ENCODE measurements at places on chromosomes 5 and 9.

GRCh38 chr9:76643399-76644117 is 120.7 kb upstream of the PCA3 start:
- no peak for DNase-seq

- DNase-seq, result no peak
Measured at GRCh38 chr5:82162573-82162972, 115.6 kb downstream of the RPS23 start.

- DNase-seq, result no peak
Measured at GRCh38 chr9:35519692-35520363, 29.9 kb downstream of the RUSC2 start.

DNA sequence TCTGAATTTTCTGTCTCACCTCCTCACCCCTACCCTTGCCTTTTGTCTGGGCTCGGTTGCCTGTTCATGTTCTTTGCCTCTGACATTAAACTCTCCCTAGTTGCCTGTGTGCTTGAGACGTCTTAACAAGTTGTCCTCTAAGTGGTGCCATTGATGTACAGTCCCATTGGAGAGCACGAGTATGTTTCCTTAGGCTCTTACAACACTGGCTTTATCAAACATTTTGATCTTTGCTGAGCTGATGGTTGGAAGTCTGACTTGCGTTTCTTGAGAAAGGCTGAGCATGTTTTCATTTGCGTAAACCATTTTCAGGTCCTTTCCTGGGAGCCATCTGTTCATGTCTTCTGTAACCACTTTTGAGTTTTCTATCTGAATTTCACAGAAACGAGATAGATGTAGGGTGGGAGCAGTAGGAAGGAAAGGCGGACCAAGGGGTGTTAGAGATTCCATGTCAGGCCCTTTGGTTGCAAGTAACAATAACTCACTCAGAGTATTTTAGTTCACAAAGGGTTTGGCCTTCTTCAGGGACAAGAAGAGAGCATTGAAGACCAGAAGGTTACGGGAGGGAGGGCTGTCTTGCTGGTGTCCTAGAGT is 35.4 kb downstream of the OTULIN start:
- DNase-seq, result no peak

GRCh38 chr5:1803192-1803591 is 2.0 kb downstream of the NDUFS6 start:
- no peak for DNase-seq

DNA sequence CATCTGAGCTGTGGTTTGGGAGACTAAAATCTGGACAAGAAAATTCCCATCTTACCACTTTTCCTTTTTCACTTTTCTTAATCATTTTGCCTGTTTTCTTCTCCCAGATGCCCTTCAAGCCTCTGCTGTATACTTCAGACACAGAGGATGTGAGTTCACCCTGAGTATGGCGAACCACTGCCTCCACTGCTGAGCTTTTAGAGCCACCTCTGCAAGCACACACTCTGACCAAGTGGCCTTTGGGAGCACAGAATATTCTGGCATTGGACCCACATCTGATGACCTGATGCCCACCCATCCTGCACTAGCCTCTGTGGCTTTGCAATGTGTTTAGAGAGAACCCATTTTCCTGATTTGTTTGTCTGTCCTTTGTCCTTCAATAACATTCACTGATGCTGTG is 32.5 kb downstream of the TERT start:
- no peak for DNase-seq

DNA sequence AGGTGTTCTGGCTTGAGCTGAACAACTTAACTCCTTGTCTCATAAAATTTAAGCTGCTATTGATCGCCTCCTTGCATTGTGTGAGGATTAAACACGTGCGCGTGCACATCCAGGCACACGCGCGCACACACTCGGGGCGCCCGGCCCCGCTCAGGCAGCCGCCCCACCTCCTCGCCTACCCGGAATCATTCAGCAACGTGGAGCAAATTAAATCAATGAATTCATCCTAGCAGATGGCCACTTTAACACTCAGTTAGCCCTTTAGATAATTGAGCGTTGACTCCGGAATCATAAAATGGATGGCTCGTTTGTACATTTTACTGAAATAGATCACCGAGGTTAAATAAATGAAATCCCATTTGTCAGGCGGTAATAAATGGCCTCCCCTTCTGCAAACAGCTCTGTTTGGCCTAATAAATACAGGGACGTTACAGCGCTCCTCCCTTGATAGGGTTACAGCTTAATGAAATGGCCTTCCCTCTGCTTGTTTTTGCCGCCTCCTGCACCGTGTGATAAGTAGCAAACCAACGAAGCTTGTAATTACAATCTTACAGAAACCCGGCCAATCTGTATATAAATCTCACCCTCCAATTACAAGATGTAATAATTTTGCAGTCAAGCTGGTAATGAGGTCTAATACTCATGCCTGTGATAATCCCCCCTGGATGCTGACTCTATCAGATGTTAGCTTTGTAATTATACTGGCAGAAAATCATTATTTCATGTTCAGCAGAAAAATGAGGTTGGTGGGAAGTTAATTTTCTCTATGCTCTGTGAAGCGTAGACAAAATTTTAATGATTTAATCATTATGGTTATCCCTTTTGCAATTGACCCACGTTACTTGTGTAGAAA is 229.7 kb upstream of the IRX4 start:
- DNase-seq, result no peak

- DNase-seq, result no peak
Measured at GRCh38 chr5:168086746-168087145, 204.7 kb upstream of the WWC1 start.

DNA sequence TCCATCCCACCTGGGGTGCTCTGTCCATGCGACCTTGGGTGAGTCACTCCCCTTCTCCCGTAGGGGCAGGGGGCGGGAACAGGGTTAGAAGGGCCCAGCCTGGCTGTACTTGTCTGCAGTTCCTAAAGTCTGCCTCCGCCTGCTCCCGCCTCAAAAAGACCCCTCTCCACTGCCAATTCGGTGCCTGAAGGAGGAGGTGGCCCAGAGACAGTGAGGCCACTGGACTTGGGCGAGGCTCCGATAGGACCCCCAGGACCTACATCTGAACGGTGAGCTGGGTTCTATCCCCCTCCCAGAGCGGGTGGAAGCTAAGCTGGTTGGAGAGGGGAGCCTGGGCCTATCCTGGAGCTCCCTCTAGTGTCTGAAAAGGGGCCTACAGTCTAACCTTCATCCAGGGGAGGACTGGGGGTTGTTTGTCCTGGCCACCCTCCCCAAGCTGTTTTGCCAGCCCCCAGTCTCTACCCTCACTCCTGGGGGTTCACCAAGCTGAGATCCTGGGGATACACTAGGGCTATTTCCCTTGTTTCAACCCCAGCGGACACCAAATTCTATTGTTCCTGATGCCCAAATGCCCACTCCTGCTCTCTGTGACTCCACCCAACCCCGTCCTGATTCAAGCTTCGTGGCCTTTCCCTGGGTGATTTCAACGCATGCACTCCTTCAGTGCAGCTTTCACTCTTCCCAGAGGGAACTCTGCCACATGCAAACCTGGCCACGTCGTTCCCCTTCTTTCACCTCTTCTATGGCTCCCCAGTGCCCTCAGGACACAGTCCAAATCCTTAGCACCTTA is 6.1 kb upstream of the CRB2 start:
- peak; percentile 58 for DNase-seq

- no peak for DNase-seq
Measured at GRCh38 chr9:17535176-17535575, 43.7 kb upstream of the SH3GL2 start.

GRCh38 chr5:151008210-151008491 is 12.2 kb upstream of the GPX3 start:
- DNase-seq, result no peak

- no peak for DNase-seq
Measured at GRCh38 chr5:179953987-179954386, 46.3 kb upstream of the TBC1D9B start.

DNA sequence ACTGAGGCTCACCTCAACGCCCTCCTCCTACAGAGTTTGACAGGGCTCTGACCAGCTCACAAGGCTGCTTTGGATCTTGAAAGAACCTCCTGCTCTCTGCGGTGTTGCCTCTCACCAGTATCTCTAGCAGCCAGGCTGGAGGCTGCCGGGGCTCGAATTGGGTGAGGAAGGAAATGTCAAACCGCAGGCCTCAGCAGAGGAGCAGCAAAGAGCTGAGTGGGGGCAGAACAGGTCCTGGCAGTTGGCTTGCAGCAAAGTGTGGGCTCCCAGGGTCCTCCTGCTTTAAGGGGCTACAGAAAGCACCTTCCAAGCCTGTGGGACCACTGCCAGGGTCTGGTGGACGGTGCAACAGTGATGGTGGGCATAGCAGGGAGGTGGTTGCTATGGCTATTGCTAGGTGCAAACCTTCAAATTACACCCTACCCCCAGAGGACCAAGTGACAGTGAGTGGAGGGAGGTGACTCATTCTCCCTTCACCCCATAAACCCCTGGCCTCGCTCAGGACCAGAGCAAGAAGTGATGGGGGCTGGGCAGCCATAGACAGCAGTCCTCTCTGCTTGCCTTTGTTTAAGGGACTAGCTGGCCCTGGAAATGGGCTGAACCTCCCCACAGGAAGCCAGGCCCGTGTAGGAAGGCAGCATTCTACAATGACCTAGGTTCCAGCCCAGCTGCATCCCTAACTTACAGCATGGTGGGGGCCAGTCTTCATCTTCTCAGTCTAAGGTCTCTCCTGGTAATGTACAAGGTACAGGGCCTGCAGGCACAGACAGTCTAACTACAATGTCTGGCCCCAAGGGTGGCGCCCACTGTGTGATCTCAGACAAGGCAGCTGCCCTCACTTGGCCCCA is 18.7 kb downstream of the LCP2 start:
- DNase-seq, result peak; percentile 94

DNA sequence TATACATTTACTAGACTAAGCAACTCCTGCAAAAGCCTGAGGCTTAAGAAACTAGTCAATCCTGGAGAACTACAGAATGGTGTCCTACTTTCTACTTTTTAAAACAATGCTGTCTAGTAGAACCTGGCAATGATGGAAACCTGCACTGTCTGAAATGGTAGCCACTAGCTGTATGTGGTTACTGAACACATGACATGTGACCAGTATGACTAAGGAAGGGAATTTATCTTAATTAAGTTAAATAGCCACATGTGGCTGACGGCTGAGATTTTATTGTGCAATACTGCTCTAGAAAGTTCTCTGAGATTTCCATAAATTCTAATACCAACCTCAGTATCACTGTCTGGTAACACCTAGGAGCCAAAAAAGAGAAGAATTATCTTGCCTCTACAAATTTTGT is 44.9 kb upstream of the RAPGEF6 start:
- no peak for DNase-seq

- DNase-seq, result no peak
Measured at GRCh38 chr9:13718539-13718938, 439.0 kb upstream of the MPDZ start.

- DNase-seq, result no peak
Measured at GRCh38 chr9:86637515-86637914, 283.3 kb upstream of the TUT7 start.

DNA sequence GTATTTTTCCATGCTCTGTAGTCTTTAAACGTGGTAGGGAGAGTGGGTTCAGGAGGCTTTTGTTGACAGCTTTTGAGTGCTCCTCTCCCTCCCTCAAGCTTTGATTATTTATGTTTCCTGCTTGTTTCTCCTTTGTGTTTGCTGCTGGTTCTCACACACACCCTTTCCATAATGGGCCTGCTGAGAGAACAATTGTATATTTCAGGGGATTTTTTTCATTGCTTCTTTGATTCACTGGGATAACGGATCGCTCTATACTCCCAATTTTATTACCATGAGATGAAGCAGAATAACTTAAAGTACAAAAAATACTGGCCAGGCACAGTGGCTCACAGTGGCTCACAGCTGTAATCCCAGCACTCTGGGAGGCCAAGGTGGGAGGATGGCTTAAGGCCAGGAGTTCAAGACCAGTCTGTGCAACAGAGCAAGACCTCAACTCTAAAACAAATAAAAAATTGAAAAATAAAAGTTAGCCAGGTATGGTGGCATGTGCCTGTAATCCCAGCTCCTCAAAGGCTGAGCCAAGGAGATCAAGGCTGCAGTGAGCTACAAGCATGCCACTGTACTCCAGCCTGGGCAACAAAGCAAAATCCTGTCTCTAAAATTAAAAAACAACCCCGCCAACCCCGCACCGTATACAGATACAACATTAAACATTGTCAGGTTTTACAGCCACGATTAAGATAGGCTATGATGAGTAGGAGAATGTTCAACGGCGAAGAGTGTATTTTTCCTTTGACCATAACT is 66.9 kb downstream of the USP20 start:
- DNase-seq, result no peak

- no peak for DNase-seq
Measured at GRCh38 chr5:126694403-126694802, 82.5 kb upstream of the LMNB1 start.

DNA sequence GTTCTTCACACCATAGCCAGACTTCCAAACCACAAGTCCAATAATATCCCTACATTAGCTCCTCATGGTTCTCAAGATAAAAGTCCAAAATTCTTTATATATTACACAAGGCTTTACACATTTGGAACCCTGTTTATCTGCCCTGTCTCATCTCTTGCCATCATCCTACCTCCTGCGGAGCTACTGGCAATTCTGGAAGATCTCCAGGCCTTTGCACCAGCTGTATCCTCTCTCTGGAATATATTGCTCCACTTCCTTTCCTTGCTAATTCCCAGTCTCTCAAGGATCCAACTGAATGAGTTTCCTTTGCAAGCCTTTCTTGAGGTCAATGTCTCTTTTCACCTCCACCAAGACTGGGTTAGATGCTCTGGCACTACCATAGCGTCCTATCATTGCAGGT is 41.3 kb upstream of the MIER3 start:
- DNase-seq, result no peak

DNA sequence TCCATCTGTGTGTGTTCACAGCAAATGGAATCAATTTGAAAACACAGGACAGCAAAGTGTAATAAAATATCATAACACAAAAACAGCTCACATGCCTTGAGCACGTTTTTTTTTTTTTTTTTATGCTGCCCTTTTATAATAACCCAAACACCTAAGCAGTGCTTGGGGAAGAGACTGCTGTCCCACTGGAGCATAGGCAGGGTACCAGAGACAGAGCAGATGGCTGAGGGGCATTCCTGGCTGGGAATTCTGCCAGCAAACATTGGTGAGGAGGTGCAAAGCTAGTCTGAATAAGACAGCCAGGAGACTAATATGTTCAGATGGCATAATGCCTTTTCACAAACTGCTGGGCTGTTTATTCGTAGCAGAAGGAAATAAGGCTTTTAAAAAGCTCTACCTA is 58.1 kb upstream of the SV2C start:
- DNase-seq, result no peak

DNA sequence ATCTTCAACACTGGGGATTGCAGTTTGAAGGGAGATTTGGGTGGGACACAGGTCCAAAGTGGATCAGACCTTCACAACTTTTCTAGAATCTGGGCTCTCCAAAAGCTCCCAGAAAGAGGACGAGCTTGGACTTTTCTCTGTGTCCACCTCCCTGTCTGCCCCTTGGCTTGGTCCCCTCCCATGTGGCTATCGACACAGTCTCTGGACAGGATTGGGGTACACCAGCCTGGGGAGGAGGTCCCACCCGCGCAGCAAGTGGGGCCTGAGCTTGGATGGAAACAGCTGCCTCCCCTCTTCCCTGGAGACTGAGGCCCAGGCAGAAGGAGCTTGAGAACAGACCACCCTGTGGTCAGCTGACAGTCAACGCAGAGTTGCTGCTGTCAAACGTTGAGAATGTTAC is 84.6 kb upstream of the FCN1 start:
- no peak for DNase-seq

- peak; percentile 25 for DNase-seq
Measured at GRCh38 chr9:35729700-35730485, 2.1 kb downstream of the TLN1 start.
